ENCODE measurements at places on chromosomes 3 and 15. TPM values are rescaled to one million over a fixed set of nuclear protein-coding genes. Genes with fewer than 3 reads are reported as not detected.

DNA sequence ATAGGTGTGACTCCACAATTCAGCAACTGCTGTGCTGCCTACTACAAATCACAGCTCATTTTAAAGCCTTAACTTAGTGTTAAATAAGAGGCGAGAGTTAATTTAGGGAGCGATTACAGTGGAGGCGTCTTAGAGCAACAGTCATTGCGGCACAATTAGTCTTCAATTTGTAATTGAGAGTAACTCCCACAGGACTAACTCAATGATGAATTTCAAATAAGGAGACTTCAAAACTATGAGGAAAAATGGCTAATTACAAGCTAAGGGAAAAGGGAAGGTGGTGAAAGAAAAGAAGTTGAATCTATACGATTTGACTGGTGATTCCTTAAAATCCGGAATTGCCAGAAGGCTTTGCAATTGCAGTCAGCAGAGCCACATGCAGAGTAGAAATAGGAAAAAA, 63.7 kb upstream of the FOXB1 start:
- DNase-seq: no peak

The BNC1 gene
- total RNA-seq: 0.79 TPM

- no peak for DNase-seq
These were observed 180.7 kb downstream of the KLHL25 start for GRCh38 chr15:85614059-85614458.

The LRRC34 gene
- 2.1 TPM for total RNA-seq

The GRAMD2A gene
- 0.48 TPM for total RNA-seq

DNA sequence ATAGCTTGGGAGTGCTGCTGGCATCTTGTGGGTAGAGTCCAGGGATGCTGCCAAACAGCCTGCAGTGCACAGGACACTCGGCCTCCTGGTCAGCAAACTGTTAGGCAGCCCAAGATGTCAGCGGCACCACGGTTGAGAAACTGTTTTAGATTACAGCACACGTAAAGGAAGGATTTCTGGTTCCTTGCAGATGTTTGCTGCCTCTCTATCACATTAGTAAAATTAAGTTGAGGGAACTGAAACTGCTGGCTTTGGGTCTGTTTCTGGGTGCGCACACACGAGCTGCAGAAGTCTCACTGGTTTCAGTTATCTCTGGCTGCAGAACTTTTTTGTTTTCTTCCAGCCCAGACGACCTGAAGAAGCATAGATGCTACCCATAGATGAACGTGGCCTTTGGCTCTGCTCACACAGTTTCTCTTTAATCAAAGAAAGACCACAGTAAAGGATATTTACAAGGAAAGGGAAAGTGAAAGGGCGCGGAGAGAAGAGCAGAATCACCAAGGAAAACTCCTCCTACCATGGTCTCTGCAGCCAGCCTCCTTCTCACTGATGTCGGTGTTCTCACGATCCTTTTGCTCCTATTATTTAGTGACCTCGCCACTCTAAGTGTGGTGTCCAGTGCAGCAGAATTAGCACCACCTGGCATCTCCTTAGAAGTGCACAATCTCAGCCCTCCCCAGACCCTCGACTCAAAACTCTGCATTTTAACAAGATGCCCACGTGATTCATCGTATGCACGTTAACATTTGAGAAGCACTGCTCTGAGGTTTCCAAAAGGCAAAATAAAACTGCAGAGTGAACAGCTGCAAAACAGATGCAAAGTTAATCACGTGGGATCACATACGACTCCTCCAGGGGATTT, 50.6 kb upstream of the AKAP13 start:
- no peak for DNase-seq

The GP5 gene
- not detected for total RNA-seq

GRCh38 chr3:37400355-37400754, 226.0 kb upstream of the LRRFIP2 start:
- DNase-seq: no peak

The SUSD5 gene
- total RNA-seq: 0.53 TPM

- DNase-seq: peak; percentile 93
These were observed at the start of gene NT5DC2 for GRCh38 chr3:52533623-52534280. TSS of gene NT5DC2 (minus strand) at chr3:52533857. CDS start at chr3:52533737, 120 bp downstream.

- DNase-seq: peak; percentile 62
These were observed 11.0 kb upstream of the PDCD6IP start for GRCh38 chr3:33787328-33788009.

DNA sequence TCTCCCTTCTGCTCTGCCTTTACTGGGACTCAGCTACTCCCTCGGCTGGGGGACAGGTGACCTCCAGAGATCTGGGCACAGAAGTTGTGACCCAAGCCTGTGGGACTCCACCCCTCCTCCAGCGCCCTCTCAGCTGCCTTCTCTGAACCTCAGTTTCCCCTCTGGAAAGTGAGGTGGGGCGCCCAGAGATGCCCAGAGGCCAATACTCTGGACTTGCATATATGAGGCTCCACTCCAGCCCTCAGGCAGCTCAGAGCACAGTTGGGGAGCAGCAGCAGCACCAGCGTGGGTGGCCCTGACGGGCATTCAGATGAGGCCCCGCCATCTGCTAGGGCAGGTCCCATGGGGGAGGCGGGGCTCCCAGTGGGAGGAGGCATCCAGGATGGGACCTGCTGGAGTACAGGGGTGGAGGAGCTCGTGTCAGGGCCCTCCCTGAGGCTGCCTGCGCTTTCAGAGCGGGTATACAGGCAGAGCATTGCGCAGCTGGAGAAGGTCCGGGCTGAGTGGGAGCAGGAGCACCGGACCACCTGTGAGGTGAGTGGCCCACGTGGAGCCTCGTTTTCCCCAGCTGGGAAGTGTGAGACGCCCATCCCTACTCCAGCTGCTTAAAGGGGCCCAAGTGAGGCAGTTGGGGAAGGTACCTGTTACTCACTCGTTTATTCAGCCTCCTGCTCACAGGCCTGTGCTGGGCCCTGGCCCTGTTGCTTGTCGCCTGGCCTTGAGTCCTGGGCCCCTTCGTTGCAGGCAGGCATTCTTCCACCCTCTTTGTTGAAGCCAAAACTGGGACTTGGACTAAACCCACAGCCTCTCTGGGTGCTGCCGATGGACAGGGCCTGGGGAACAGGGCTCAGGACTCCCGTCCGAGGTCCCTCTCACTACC, 35.4 kb downstream of the PSTPIP1 start:
- peak; percentile 60 for DNase-seq

- no peak for DNase-seq
These were observed 616.0 kb downstream of the RBMS3 start for GRCh38 chr3:29896856-29897255.

The RARB gene
- total RNA-seq: 26.4 TPM

The CDCP1 gene
- 0.46 TPM for total RNA-seq

- DNase-seq: no peak
These were observed 253.1 kb downstream of the RBMS3 start for GRCh38 chr3:29534006-29534405.

The PDCD10 gene
- 29.9 TPM for total RNA-seq

The CLDN11 gene
- total RNA-seq: 11.1 TPM

- no peak for DNase-seq
These were observed 13.0 kb upstream of the FBLN2 start for GRCh38 chr3:13535905-13536304.

The ZBBX gene
- not detected for total RNA-seq

DNA sequence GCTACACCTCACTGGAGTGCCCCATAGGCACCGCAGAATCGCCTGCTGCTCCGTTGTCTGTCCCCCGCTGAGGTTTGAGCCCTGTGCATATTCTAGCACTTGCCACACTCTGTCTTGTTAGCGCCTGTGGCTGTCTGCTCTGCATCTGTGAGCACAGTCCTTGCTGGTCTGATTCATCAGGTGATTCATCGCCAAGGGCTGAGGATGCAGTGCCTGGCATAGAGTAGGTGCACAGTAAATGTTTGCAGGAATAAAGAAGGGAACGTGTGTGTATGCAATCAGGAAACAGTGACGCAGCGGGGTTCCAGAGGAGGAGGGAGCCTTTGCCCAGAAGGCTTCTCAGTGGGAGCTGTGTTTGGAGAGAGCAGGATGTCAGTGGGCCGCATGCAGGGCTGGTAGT, 124.0 kb upstream of the PLXNA1 start:
- no peak for DNase-seq

DNA sequence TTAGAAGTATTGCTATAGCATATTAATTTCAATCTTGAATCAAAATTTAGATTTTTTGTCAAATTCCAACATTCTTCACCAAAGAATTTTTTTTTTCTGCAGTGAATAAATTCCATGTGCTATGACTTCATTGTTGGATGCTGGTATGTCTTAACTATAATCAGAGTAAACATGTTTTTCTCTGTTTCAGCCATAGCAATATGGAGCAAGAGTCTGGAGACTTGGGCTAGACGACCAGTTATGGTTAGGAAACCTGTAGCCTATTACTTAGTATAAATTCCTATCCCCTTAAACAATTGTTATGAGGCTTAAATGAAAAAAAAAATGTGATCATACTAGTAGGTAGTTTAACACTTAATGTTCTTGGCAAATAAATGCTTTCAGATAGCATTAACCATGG, 431.9 kb upstream of the FRG2C start:
- DNase-seq: no peak

DNA sequence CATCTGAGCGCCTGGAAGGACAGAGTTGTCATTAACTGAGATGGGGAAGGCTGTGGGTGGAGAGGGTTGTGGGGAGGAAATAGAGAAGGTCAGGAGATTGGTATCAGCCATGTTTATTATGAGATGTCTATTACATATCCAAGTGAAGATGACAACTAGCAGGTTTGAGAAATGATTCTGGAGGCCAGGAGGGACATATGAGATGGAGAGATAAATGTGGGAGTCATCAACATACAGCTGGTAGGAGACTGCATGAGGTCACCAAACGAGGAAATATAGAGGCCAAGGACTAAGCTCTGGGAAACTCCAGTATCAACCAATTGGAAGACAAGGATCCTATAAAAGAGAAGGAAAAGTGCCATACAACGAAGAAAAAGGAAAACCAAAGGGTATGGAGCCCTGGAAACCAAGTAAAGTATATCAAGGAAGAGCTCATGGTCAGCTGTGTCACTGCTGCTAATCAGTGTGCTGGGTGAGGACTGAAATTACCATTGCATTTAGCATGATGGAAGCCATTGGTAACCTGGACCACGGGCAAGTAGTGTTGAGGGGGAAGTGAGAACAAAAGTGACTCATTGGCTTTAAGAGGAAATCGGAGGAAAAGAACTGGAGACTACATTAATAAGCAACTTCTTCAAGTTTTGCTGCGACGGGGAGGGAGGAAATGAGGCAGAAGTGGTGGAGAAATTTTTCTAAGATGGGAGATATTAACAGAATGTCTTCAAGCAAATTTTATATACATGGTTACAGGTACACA, 14.0 kb upstream of the UACA start:
- no peak for DNase-seq

The HIGD2B gene
- not detected for total RNA-seq

The CPNE4 gene
- total RNA-seq: 2.1 TPM

- DNase-seq: no peak
These were observed 31.8 kb downstream of the LPP start for GRCh38 chr3:188185717-188186251.

- peak; percentile 34 for DNase-seq
These were observed 13.6 kb upstream of the CCDC33 start for GRCh38 chr15:74222240-74223119.

The DUOXA2 gene
- total RNA-seq: not detected

GRCh38 chr15:90306560-90306959, 41.1 kb downstream of the NGRN start:
- no peak for DNase-seq

DNA sequence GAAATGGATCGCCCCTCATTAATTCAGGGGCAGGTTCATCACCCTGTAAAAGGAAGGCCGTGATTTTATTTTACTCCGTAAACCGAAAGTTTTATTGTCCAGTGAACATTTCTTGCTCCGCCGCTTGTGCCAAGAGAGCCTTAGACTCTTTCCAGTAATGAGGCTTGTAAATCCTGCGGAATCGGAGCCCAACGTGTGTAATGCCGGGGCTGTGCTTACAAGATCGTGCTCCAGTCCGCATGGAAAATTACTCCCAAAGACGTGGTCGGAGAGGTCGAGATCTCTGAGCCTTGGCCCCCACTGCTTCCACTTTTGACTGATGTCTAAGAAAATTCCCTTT, 649 bp upstream of the PLOD2 start:
- DNase-seq: peak; percentile 70

DNA sequence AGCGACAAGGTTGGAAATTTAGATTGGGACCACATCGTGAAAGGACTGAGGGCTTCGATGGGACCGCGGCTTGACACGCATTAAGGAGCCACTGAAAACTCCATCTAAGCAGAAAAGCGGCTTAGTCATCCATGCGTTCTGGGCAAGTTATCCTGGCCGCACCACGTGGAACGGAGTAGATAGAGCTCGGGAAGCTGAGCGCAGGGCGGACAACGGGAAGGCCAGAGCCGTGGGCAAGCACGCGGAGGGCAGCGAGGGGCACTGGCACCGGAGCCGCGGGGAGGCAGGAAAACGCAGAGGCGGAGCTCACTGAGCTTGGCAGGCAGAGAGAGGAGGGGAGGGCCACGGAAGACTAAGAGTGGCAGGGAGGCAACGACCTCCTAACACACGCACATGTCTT, 61.3 kb upstream of the VGLL4 start:
- peak; percentile 57 for DNase-seq
